NCI-H446 treated with DMSO at 0.1 percent for 48 hours (cell line): ENCODE measurements at places on chromosomes 6 and 20.

- peak; percentile 2 for DNase-seq
Measured at GRCh38 chr20:56400001-56400640, 7.7 kb downstream of the CSTF1 start.

GRCh38 chr6:80331522-80331921 is 225.1 kb downstream of the BCKDHB start:
- DNase-seq, result no peak

DNA sequence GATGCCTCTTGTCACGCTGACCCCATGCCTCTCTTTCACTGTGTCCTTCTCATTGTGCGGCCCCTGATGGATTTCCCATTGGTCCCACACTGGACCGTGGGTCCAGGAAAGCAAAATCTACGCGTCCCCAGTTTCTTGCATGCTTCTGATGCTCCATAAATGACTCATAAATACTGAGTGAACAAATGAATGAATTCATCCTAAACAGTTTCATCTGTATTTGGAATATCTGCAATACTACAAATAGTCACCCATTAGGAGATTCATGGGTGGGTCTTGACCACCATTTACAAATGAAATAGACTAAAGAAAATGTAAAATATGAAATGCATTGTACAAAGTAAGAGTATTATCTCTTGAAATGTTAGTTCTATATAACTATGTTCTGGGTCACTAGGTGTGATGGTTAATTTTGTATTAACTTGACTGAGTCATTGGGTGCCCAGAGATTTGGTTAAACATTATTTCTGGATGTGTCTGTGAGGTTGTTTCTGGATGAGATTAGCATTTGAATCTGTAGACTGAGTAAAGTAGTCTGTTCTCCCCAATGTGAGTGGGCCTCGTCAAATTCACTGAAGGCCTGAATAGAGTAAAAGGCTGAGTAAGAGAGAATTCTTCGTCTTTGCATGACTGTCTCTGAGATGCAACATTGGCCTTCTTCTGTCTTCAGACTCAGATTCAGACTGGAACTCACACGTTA is 448.7 kb downstream of the PREX1 start:
- no peak for DNase-seq

DNA sequence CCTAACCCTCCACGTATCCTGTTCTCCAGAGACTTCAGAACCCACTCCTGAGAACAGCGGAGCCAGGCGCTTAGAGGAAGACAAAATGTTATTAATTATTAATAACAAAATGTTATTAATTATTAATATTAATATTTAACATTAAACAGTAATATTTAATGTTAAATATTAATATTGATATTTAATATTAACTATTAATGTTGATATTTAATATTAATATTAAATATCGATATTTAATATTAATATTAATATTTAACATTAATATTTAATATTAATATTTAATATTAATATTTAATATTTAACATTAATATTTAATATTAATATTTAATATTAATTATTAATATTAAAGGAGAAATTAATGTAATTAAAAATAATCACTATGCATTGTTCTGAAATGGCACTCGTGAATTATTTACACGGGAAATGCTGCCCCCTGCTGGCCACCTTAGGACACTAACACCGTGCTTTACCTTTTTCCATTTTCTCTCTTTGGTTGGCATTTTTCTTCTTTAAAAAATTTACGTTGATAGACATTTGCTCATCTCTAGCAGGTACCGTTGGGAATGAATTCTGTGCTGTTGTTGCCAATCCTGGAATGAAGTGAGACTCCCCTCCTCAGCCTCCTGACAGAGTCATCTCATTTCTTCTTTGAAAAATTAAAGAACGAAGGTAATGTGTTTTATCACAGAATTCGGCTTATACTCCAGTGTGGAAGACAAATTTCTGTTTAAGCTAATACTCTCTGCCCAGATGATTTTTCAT is 7.5 kb upstream of the GGTLC1 start:
- no peak for DNase-seq

DNA sequence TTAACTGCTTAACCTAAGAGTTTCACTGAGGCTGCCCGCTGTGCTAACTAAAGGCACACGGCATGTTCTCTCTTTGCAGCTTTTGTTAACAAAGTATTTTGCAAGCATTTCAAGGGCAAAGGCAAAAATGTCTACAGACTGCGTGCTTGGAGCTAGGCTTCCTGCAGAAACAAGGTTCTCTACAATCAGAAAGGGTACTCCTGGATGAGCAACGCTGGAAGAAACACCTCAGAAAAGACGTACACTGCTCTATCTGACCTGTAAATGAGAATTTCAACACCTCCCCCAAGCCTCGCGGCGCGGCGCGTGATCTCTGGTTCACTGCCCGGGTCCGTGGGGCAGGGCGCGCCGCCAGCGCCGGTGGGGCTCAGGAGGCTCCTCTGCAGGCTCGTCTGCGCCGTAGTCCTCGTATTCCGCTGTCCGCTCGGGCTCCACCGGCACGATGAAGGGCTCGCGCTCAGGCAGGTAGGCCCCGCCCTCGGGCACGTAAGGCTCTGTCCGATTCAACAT is 120.9 kb downstream of the COL12A1 start:
- no peak for DNase-seq

DNA sequence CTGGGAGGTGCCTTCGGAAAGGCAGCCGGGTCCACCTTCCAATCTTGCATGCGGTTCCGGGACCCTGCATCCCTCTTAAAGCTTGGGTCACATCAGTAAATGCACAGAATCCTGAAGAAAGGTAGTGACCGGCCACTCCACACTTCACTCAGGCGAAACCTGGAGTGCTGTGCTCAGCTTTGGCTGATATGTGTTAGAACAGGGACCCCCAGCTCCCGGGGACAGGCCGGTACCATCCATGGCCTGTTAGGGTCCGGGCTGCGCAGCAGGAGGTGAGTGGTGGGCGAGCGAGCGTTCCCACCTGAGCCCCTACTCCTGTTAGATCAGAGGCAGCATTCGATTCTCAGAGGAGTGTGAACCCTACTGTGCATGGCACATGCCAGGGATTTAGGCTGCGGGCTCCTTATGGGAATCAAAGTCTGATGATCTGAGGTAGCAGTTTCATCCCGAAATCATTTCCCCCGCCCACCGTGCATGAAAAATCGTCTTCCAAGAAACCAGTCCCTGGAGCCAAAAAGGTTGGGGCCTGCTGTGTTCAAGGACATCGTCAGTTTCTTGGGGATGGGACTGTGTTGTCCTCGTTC is 143.0 kb downstream of the ERMARD start:
- DNase-seq, result no peak

- no peak for DNase-seq
Measured at GRCh38 chr6:131117878-131118277, 17.4 kb upstream of the AKAP7 start.

GRCh38 chr6:54291146-54291545 is 17.1 kb upstream of the TINAG start:
- DNase-seq, result no peak

DNA sequence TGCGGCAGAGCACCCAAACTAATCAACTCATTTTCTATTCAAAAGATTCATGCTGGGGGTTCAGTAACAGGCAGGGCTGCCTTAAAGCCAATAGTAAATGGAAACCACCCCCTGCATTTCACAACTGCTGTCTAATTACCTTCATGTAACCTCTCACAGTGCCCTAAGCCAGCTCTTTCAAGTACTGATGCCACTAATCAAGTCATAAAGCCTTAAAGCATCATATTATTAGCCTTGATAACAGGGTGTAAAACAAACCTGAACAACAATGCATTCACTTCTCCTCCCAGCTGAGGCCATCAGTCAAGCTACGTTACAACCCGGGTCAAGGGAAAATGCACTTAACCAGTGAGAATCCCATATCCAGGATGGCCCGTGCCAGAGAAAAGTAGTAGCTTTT is 33.0 kb downstream of the TRERF1 start:
- DNase-seq, result no peak

DNA sequence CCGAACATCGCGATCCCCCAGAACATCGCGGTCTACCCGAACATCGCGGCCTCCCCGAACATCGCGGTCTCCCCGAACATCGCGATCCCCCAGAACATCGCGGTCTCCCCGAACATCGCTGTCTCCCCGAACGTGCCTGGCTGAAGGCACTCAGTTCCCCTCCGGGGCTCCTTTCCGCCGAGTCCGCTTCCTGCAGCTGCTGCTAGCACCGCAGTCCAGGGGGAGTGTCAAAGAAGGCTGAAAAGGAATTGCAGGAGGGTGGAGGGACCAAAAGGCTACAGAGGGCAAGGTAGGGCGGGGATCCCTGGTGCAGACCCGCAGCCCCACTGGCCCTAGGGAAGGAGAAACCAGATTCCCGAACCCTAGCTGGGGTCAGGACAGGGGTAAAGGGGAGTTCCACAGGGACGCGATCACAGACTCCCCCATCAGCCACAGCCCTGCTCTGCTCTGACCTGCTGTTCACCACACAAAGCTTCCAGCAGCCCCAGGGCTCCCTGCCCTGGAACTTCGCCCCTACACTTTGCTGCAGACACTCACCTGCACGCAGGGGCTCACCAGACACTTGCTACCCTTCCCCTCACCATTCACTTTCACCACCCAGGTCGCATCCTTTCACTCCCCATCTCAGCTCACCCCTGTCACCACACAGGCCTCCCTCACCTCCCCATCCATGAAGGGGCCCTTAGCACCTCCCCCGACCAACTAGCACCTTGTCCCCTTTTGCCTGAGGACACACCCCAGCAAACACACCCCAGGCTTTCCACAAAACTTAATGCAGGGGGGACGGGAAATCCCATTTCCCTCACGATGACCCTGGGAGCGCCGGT is 1.7 kb downstream of the ULBP1 start:
- no peak for DNase-seq

DNA sequence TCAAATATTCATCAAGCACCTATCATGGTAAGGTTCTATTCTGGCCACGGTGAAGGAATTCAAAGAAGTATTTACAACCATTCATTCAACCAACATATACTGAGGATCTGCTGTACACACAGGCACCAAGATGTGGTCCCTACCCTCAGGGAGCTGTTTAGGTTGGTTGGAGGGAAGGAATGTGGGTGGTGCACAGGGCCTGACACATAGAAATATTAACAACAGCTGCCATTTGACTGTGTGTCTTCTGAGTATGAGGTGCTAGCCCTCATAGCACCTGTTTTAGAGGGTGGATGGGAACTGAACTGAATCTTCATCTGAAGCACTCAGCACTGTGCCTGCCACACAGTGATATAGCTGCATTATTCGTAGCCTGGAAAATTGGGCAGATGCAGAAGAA is 7.3 kb downstream of the SNPH start:
- no peak for DNase-seq

DNA sequence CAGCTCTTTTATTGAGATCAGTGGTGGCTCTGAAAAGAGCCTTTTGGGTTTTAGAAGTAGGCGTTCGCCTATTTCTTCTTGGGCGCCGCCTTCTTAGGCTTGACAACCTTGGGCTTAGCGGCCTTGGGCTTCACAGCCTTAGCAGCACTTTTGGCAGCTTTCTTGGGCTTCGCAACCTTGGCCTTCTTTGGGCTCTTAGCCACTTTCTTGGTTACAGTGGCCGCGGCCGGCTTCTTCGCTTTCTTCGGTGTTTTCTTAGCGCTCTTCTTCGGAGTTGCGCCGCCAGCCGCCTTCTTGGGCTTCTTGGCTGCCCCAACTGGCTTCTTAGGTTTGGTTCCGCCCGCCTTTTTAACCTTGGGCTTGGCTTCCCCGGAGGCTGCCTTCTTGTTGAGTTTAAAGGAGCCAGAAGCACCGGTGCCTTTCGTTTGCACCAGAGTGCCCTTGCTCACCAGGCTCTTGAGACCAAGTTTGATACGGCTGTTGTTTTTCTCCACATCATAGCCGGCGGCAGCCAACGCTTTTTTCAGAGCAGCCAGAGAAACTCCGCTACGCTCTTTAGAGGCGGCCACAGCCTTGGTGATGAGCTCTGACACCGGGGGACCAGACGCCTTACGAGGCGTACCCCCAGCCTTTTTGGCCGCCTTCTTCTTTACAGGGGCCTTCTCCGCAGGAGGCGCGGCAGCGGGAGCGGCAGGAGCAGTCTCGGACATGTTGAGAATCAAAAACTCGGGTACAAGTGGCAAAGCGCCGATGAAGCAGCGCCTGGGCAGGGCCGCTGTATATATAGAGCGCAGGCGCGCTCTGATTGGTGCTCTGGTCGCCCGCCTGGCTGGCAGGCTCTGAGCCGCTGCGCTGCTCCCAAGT is 31.3 kb upstream of the HFE start:
- DNase-seq, result peak; percentile 95

DNA sequence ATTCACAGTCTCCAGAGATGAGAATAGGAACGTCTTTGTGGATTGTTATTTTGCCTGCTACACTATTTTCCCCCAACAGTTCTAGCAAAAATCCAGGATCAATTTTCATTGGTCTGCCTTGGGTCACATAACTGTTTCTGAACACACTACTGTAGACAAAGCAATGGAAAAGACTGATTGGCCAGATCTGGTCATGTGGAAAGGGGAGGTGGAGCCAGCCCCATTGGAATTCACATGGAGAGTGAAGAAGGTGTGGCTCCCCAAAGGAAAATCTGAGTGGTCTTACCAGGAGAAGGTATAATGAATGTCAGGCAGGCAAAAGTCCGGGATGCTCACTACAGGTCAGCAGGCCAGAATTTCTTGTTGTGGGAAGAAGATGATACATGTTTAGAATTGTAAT is 9.5 kb upstream of the TP53RK start:
- no peak for DNase-seq

GRCh38 chr20:51831866-51832265 is 29.5 kb upstream of the SALL4 start:
- no peak for DNase-seq

- no peak for DNase-seq
Measured at GRCh38 chr6:11275598-11275997, 43.1 kb upstream of the NEDD9 start.

DNA sequence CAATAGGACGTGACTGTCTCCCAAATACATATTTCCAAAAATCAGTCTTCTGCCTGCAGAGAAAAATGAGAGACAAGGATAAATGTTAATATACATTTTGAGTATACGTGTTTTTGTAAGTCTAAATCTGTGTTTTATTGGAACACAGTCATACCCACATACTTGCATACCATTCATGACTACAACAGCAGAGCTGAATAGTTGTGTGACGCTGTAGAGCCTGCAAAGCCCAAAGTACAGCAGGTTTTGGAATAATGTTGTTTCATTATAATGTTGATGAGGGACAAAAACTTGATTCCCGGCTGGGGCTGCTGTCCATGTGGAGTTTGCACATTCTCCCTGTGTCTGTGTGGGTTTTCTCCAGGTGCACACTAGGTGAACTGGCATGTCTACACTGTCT is 23.8 kb upstream of the FBXO9 start:
- DNase-seq, result no peak

- no peak for DNase-seq
Measured at GRCh38 chr6:6603317-6603716, 14.8 kb downstream of the LY86 start.
